Stimulated activated CD4-positive, alpha-beta T cell treated with anti-CD3 and anti-CD28 coated beads, Interleukin-4, amount 100 ng/mL, for 4 hours (primary cell): ENCODE measurements at places on chromosomes 6 and 20.

GRCh38 chr6:160420969-160421556 is 72.9 kb downstream of the SLC22A3 start:
- no peak for DNase-seq

- no peak for DNase-seq
These were observed 1.9 kb upstream of the NFKBIE start for GRCh38 chr6:44267252-44267651.

GRCh38 chr6:128567029-128567428 is 46.6 kb upstream of the PTPRK start:
- no peak for DNase-seq

DNA sequence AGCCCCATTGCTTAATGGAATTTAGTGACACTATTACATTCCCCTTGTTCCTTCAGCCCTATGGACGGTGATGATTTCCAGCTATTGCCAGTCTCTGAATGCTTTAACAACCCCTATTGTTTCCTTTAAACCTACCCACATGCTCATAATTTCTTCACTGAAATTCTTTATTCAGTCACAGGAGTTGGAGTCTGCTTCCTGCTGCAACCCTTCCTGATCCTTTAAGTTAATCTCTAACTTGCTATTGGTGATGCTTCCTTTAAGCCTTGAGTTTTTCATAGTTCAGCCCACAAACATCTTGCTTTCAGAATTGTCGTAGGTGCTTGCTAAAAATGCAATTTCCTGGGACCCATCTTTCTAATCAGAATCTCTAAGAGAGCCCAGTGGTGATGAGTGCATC is 66.3 kb upstream of the TNFAIP3 start:
- DNase-seq, result no peak

DNA sequence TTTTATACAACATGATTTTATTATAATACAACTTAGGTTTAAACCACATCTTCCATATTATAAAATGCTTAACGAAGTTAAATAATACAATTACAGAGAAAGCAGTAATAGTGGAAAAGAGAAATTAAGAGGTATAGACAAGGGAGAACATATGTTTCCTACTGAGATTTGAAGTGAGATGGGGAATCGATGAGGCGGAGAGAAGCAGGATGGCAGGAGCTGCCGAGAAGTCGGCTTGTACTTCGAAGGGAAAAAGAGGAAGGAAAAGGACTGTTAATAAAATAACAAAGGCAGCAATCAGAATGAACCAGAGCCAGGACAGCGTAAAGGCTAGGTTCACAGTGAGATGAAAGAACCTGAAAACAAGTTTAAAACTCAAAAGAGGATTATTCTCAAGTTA is 15.4 kb downstream of the FBXL4 start:
- DNase-seq, result no peak

DNA sequence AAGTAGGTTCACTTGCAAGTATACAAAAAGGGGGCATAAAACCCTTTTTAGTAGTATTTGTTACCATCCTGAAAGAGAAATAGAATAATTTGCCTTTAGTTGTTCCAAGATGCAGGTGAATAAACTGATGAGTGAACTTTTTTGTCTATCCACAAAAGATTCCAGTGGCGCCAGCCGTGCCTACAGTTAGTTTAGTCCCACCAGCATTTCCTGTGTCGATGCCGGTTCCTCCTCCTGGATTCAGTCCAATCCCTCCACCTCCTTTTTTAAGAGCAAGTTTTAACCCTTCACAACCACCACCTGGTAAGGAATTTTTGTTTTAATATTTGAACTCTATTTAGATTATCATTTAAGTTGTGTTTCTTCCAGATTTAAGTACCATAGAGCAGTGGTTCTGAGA is 90.9 kb downstream of the SCAF8 start:
- no peak for DNase-seq

GRCh38 chr20:63029358-63030121 is 22.8 kb upstream of the BHLHE23 start:
- no peak for DNase-seq
